ENCODE measurements at places on chromosomes 7 and 10.
A peak's percentile ranks its signal among the peaks of the same experiment; 100 is the strongest.

- no peaks in the 10 kb centered on the region for H3K4me1 ChIP-seq
- no peaks in the 10 kb centered on the region for H3K36me3 ChIP-seq
- H3K4me3 ChIP-seq: no peak overlapping the region
- H3K27me3 ChIP-seq: peaks cover 19% of the 10 kb centered on the region
- H3K27ac ChIP-seq: no peak overlapping the region
These were observed 46.4 kb downstream of the RAMP3 start for GRCh38 chr7:45203936-45204445.

DNA sequence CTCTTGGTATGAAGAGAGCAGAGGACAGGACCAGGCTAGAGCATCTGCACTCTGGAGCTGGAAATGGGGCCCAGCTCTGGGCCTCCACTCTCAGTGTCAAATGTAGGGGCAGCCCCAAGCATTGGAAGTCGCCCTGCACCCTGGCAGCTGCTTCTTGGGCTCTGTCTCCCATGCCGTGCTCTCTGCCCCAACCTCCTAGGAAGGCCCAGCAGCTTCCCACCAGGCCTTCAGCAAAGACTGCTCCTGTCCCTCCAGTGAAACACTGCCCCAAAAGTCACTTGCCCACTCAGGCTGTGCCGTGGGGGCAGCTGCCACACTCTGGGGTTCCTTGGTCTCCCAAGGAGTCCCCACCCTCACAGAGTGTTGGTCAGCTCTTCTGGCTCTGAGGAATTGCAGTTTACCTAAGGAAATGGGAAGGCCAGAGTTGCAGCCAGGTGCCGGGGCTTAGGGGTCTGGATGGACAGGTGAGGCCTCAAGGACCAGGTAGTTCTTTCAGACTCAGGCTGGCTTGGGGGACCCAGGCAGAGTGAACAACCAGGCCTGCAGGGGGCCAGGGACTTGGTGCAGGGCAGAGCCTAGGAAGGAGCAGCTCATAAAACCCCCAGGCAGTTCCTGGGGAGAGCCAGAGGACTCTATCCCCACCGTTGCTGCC, 9.4 kb upstream of the OPN4 start:
- H3K4me1 ChIP-seq: peaks cover 31% of the 10 kb centered on the region
- H3K36me3 ChIP-seq: no peaks in the 10 kb centered on the region
- H3K4me3 ChIP-seq: no peak overlapping the region
- DNase-seq: no peak
- H3K27me3 ChIP-seq: no peaks in the 10 kb centered on the region
- H3K27ac ChIP-seq: no peak overlapping the region

DNA sequence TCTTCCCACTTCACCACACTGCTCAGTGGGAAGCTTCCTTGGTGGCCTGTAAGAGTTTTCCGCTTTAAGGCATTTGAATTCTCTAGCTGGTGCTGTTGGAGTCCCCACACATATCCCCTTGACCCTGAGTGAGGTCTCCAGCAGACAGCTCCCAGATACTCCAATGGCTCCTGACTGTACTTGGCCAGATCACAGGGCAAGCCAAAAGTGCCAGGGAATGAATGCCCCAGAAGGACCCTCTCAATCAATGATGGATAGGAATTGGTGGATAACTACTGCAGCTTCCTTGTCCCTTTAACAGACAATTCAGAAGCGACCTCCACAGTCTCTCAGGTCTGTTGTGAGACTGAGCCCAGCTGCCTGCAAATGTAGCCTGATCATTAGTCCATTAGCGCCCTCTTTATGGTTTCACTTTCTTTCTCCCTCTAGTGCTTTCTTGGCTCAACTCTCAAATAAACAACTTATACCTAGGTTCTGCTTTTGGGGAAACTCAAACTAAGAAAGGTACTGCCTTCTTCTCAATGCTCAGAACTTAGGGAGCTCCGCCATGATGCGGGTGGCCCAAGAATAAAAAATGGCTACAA, 283.0 kb downstream of the TCF7L2 start:
- H3K27me3 ChIP-seq: no peaks in the 10 kb centered on the region
- H3K27ac ChIP-seq: no peak overlapping the region
- H3K36me3 ChIP-seq: no peaks in the 10 kb centered on the region
- DNase-seq: no peak
- no peak overlapping the region for H3K4me3 ChIP-seq
- H3K4me1 ChIP-seq: no peaks in the 10 kb centered on the region

GRCh38 chr10:71814922-71815411, 36.1 kb downstream of the PSAP start:
- no peaks in the 10 kb centered on the region for H3K27me3 ChIP-seq
- no peaks in the 10 kb centered on the region for H3K4me1 ChIP-seq
- H3K4me3 ChIP-seq: no peak overlapping the region
- no peak overlapping the region for H3K27ac ChIP-seq

DNA sequence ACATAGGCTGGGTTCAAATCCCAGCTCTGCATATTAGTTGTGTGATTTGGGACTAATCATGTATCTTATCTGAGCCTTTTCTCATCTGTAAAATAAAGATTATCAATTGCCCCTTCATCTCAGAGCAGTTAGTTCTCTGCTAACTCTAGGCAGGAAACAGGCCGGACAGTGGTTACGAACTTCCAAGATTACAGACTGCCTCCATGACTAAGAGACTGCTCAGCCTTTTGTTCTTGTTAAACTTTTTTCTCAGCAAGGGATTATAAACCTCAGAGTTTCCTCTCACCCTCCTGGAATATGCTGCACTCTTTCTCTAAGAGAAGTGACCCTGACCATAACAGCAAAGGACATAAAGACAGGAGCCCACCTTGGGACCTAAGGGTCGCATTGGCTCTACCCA, 52.5 kb upstream of the NFKB2 start:
- peak overlapping the region; percentile 96 for H3K27ac ChIP-seq
- H3K27me3 ChIP-seq: no peaks in the 10 kb centered on the region
- H3K4me1 ChIP-seq: peaks cover 32% of the 10 kb centered on the region
- DNase-seq: no peak
- peaks cover 24% of the 10 kb centered on the region for H3K36me3 ChIP-seq

DNA sequence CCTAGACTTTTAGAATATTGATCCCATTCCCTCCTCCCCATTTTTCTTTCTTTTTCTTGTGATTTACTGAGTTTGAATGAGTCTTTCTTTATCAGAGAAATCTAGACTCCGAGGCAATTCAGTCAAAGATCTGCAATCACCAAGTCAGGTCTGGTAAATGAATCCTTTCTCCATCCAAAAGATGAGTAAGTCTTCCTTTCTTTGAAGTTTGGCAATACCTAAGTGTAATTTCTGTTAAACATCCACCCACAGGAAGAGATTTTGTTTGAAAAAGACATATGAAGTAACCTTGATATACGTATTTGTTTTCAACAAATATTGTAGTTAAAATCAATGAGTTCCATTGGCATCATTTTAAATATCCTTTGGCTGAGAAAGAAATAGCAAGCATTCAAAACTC, 58.3 kb downstream of the SLC39A12 start:
- H3K4me3 ChIP-seq: no peak overlapping the region
- no peak for DNase-seq
- H3K27ac ChIP-seq: no peak overlapping the region

GRCh38 chr7:73966062-73966940, 61.7 kb upstream of the ELN start:
- H3K4me1 ChIP-seq: no peaks in the 10 kb centered on the region
- DNase-seq: no peak
- H3K27ac ChIP-seq: no peak overlapping the region
- H3K36me3 ChIP-seq: no peaks in the 10 kb centered on the region

- DNase-seq: peak; percentile 53
- no peak overlapping the region for H3K4me3 ChIP-seq
- H3K36me3 ChIP-seq: no peaks in the 10 kb centered on the region
- no peaks in the 10 kb centered on the region for H3K27me3 ChIP-seq
- H3K4me1 ChIP-seq: no peaks in the 10 kb centered on the region
These were observed 12.4 kb upstream of the ZNF862 start for GRCh38 chr7:149825567-149826343.

- peaks cover 4% of the 10 kb centered on the region for H3K4me1 ChIP-seq
- no peak overlapping the region for H3K27ac ChIP-seq
- H3K36me3 ChIP-seq: no peaks in the 10 kb centered on the region
- H3K4me3 ChIP-seq: no peak overlapping the region
- no peak for DNase-seq
- no peaks in the 10 kb centered on the region for H3K27me3 ChIP-seq
These were observed 19.1 kb downstream of the CNOT4 start for GRCh38 chr7:135490783-135491182.

GRCh38 chr10:29651767-29652166, 17.0 kb upstream of the SVIL start:
- H3K4me3 ChIP-seq: no peak overlapping the region
- H3K27ac ChIP-seq: no peak overlapping the region
- peaks cover 6% of the 10 kb centered on the region for H3K4me1 ChIP-seq
- peaks cover 5% of the 10 kb centered on the region for H3K36me3 ChIP-seq
- no peaks in the 10 kb centered on the region for H3K27me3 ChIP-seq

- no peaks in the 10 kb centered on the region for H3K36me3 ChIP-seq
- no peak for DNase-seq
- H3K27me3 ChIP-seq: no peaks in the 10 kb centered on the region
- no peak overlapping the region for H3K4me3 ChIP-seq
- peaks cover 3% of the 10 kb centered on the region for H3K4me1 ChIP-seq
These were observed 185.7 kb upstream of the ADO start for GRCh38 chr10:62618576-62619412.

- H3K27ac ChIP-seq: no peak overlapping the region
- H3K4me3 ChIP-seq: no peak overlapping the region
- no peaks in the 10 kb centered on the region for H3K4me1 ChIP-seq
- H3K27me3 ChIP-seq: no peaks in the 10 kb centered on the region
These were observed 34.5 kb downstream of the SRRM3 start for GRCh38 chr7:76236224-76236623.

DNA sequence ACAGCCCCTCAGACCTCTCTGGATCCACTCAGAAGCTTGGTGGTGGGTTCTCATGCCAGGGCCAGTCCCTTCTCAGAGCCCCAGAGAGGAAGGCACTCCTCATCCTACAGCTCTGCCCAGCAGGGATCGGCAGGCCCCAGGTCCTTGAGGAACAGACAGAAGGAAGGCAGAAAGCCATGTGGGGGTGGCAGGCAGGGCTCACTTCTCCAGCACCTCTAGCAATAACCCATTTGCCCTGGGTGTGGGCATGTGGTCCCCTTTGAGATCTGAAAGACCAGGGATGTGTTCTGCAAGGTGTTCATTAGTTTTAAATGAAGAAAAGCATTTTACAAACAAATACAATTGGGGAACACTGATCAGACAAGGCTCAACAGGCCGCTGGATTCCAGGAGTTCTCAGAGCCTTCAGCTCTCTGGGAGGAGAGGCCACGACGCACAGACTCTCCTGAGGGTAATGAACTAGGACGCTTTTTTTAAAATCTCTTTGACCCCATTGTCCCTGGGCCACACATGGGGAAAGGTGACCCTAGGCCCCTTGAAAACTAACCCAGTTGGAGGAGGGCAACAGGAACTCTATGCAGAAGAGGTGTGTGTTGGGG, 40.6 kb downstream of the LDB3 start:
- H3K27ac ChIP-seq: no peak overlapping the region
- H3K4me3 ChIP-seq: no peak overlapping the region
- peak; percentile 29 for DNase-seq
- H3K27me3 ChIP-seq: no peaks in the 10 kb centered on the region

DNA sequence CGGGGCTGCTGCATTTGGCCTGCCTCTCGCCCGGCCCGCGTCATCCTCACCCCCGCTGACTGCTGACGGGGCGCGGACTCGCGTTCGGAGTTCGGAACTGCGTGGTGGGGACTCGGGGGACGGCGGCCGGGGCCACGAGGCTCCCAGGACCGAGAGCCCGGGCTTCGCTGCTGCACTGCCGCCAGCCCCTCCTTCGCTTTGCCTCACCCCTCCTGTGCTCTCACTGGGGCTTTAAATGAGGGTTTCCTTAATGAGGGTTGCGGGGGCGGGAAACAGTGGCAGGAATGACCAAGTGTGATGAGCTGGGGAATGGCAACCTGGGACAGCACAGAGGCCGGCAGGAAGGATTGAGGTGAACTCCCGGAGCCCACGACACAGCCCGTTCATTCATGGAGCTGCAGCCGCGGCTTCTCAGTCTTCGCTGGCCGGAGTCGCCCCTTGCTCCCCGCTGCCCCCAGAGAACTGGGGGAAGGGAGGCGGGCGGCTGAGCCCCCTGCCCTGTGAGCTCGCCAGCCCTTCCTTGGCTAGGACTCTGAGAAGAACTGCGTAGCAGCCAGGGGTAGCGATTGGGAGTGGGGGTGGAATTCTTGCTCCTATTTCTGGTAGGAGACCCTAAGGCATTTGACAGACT, 1.5 kb upstream of the LRRC4 start:
- no peak overlapping the region for H3K4me3 ChIP-seq
- no peaks in the 10 kb centered on the region for H3K4me1 ChIP-seq
- H3K27ac ChIP-seq: no peak overlapping the region
- H3K36me3 ChIP-seq: no peaks in the 10 kb centered on the region
- no peak for DNase-seq

DNA sequence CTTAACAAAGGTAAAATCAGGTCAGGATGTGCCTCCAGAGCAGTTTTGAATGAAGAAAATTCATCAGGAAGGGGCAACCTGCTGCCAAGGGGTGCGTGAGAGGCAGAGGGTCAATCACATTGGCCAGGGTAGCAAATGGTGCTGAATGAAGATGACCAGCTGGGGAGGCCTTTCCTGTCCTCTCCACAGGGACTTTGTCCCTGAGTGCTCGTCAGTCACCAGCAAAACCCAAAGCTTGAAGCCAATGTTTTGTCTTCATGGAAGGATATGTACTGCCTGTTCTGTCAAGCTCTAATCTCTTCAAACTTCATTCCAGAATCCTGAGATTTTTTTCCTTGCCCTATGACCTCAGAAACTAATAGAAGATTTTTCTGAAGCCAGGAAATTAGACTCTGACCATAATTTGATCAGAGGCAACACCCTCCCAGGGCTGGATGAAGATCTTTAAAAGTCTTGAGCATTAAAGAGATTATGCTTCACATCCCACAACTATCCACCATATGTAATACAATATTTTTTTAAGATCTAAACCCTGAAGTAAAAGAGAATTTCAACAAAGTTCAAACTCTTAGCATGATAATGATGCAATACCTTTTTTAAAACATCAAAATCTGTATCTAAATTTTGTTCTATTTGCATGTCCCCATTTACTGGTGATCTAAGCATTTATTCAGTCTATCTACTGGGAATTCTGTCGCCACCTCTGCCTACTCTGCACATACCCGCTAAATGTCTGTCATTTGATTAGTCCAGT, 243.0 kb downstream of the SNX13 start:
- H3K27me3 ChIP-seq: no peaks in the 10 kb centered on the region
- H3K4me3 ChIP-seq: no peak overlapping the region
- H3K36me3 ChIP-seq: no peaks in the 10 kb centered on the region
- DNase-seq: no peak

- no peaks in the 10 kb centered on the region for H3K4me1 ChIP-seq
- H3K27me3 ChIP-seq: no peaks in the 10 kb centered on the region
- no peak for DNase-seq
- H3K4me3 ChIP-seq: no peak overlapping the region
- H3K27ac ChIP-seq: no peak overlapping the region
- H3K36me3 ChIP-seq: no peaks in the 10 kb centered on the region
These were observed 32.7 kb downstream of the LDB3 start for GRCh38 chr10:86700851-86701617.
